Astrocyte (in vitro differentiated cells and primary cell): ENCODE measurements at places on chromosomes 6 and 20. TPM values are rescaled to one million over a fixed set of nuclear protein-coding genes. Genes with fewer than 3 reads are reported as not detected.

DNA sequence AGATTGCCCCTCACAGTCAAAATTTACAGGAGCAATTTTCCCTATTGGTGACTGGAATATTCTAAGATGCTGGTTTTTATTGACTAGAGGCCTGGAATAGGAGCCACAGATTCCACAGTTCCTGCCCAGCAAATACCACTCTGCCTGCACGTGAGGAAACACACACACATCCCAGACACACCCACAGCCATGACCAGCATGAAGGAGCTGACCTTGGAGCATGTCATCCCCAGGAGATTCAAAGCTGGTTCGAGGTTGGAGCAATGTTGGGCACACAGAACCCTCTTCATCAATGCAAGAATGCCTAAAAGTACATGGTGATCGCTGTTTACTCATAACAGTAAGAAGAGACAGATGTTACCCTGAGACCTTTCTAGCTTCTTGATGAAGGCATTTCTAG, 244.6 kb upstream of the FOXQ1 start:
- no peaks in the 10 kb centered on the region for H3K4me1 ChIP-seq
- no peaks in the 10 kb centered on the region for H3K36me3 ChIP-seq
- H3K4me3 ChIP-seq, result no peak overlapping the region
- H3K27ac ChIP-seq, result no peak overlapping the region
- H3K27me3 ChIP-seq, result peaks cover 20% of the 10 kb centered on the region

DNA sequence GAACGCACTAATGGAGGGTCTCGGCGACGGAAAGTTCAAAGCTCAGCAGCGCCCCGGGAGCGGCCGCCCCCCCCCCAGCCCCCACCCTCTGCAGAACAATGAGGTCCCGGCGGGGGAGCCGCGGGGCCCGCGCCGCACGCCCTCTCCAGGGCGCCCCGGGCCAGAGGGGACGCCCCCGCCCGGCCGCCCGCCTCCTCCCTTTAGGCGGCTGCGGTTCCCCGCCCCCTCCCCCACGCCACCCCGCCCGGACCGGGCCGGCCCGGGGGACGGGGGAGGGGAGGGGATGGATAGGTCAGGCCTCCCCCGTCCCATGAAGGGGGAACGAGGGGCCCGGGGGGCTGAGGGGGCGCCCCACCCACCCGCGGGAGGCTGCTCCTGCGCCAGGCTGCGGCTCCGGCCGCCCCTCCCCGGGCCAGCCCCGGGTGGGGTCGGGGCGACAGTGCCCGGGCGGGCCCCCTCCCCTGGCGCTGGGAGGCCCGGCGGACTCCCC, 1.5 kb downstream of the NOL4L start:
- no peak for DNase-seq
- H3K4me1 ChIP-seq, result no peaks in the 10 kb centered on the region
- H3K27ac ChIP-seq, result no peak overlapping the region
- no peaks in the 10 kb centered on the region for H3K36me3 ChIP-seq

DNA sequence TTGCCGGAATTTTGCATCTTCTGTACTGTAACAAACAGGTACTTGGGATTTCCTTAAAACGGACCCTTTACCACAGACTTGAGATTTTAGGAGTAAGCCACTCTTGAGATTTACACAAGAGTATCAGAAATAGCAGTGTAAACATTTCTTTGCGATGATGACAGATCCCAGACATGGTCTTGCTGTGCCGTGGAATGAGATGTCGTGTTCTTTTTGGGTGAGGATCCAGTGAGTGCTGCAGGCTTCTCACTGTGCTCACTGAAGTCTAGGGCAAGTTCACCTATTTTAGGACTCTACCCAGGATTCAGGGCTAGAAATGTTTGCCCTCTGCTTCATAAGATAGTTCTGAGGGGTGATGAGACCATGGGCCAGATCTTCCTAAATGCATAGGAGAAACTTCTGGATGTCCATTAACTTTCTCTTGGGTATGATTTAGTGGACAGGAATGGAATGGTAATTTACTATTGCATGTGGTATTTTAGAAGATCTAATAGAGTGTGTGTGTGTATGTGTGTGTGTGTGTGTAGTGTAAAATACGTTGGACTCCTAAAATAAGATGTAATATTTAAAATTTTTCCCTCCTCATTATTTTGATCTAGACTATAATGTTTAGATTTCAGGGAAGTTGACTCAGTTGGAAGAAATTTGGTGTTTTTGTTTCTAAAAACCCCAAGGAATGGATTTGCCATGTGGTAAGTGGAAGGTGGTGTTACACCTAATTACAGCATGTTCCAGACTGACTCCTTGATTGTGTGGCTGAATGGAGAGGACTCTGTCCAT, 8.5 kb downstream of the LRRC1 start:
- H3K36me3 ChIP-seq, result no peaks in the 10 kb centered on the region
- H3K27me3 ChIP-seq, result no peaks in the 10 kb centered on the region
- peak; percentile 56 for DNase-seq
- H3K27ac ChIP-seq, result no peak overlapping the region
- no peak overlapping the region for H3K4me3 ChIP-seq

- H3K27me3 ChIP-seq, result no peaks in the 10 kb centered on the region
- no peak overlapping the region for H3K27ac ChIP-seq
- no peaks in the 10 kb centered on the region for H3K4me1 ChIP-seq
- DNase-seq, result no peak
These were observed 21.7 kb downstream of the TMEM74B start for GRCh38 chr20:1163105-1163504.

DNA sequence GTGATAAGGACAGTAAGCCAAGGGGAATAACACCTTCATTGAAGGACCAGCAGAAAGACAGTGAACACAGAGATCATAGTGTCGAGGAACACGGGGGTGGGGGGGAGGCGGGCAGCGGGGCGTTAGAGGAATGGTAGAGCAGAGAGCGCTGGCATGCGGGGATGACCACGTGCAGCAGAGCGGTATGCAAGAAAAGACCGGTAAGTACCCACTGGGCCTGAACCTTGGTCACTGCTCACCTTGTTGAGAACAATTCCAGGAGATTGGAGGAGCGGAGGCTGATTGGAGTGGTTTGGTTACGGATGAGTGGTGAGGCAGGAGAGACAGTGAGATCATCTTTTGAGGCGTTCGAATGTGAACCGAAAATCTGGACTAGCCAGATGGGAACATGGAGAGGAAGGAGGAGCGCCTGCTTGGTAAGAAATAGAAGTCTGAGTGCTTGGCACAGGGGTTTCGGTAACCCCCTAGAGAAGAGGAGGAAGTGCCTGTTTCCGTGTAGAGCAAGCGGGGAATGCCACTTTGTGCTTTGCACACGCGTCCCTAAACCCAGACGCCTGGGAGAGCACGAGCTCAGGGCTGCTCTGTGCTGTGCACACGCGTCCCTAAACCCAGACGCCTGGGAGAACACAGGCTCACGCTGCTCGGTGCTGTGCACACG, 70.0 kb downstream of the FAM120B start:
- DNase-seq, result no peak
- no peaks in the 10 kb centered on the region for H3K27me3 ChIP-seq
- no peaks in the 10 kb centered on the region for H3K4me1 ChIP-seq

- no peak overlapping the region for H3K27ac ChIP-seq
- H3K27me3 ChIP-seq, result no peaks in the 10 kb centered on the region
- peaks cover 16% of the 10 kb centered on the region for H3K4me1 ChIP-seq
- no peaks in the 10 kb centered on the region for H3K36me3 ChIP-seq
These were observed 104.9 kb downstream of the GJA10 start for GRCh38 chr6:89999154-89999553.

DNA sequence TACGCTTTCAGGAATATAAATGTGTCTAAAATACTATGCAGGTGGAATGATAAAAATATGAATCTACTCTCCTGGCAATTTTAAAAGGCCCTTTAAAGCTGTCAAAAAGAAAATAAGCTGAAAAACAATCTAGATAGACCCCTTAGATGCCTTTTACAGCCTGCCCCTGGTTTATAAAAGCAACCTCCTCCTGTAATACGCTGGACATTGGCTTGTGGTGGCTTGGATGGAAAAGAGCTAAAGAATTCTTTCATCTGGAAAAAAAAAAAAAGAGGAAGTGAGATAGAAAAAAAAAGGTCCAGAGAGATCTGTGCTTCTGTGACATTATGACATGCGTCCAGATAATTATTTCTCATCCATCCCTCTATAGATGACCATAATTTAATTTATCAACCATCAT, 115.9 kb upstream of the NRSN1 start:
- no peaks in the 10 kb centered on the region for H3K27me3 ChIP-seq
- H3K36me3 ChIP-seq, result no peaks in the 10 kb centered on the region
- H3K4me1 ChIP-seq, result no peaks in the 10 kb centered on the region
- H3K4me3 ChIP-seq, result no peak overlapping the region
- DNase-seq, result no peak
- no peak overlapping the region for H3K27ac ChIP-seq

MYT1 gene
- total RNA-seq, result 0.17 TPM in 1 of 2 replicates, not detected in the other

DNA sequence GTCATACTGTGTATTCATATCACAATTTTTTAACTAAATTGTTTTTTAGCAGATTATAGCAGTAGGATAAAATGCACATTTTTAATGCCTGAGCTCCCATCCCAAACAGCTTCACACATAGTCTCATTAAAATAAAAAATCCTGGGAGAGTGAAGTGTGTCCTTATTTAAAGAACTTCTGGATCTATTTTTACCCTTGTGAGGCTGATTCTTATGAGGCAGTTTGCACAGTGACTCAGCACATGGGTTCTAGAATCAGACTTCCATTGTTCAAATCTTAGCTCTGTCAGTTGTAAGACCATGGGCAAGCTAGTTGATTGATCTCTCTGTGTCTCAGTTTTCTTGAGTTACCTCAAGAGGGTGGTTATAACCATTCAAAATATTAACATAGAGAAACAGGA, 72.3 kb downstream of the MACROD2 start:
- DNase-seq, result no peak
- no peak overlapping the region for H3K4me3 ChIP-seq
- no peaks in the 10 kb centered on the region for H3K36me3 ChIP-seq
- H3K27ac ChIP-seq, result no peak overlapping the region
- no peaks in the 10 kb centered on the region for H3K27me3 ChIP-seq

PRR18 gene
- total RNA-seq, result 0.14 TPM in 1 of 2 replicates, not detected in the other

GPX5 gene
- 4.3 and 6.6 TPM in 2 replicates for total RNA-seq

DNA sequence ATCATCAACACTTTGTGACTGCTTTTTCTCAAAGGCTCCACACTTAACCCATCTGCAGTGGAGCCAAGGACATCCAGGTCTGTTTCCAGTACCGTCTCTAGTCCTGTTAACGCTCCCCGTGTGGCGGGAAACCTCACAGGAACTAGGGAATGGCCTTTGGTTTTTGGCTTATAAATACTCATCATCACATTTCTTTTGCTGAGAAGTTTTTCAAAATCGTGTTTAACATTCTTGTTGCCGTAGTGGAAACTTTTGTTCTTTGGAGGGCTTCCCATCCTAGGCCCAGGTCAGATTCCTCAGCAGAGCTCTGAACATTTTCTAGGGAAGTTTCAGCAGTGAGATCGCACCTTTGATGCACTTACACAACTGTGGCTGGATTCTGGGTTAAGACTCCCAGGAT, 24.6 kb downstream of the DAAM2 start:
- H3K27ac ChIP-seq, result no peak overlapping the region
- peak; percentile 45 for DNase-seq
- H3K4me3 ChIP-seq, result no peak overlapping the region
- peaks cover 23% of the 10 kb centered on the region for H3K4me1 ChIP-seq

DNA sequence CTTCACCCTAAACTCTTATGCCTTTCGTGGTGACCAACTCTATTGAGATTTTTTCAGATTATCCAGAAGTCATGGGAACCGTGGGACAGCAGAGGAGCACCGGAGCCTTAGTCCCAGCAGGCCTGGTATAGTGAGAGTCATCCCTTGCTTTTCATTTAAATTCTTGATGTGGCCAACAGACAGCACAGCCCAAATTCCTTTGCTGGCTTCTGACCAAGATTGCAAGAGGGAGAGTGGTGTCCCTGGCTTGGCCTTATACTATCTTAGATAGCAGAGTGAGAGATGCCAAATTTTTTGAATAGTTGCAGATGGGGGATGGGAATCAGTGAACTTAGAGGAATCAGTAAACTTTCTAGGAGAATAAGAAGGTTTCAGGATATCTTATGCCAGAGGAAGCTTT, 7.8 kb downstream of the STX11 start:
- H3K27me3 ChIP-seq, result no peaks in the 10 kb centered on the region
- DNase-seq, result peak; percentile 92
- H3K27ac ChIP-seq, result no peak overlapping the region
- H3K4me1 ChIP-seq, result peaks cover 14% of the 10 kb centered on the region
- no peaks in the 10 kb centered on the region for H3K36me3 ChIP-seq
- H3K4me3 ChIP-seq, result no peak overlapping the region

- H3K27ac ChIP-seq, result no peak overlapping the region
- no peaks in the 10 kb centered on the region for H3K36me3 ChIP-seq
- peak overlapping the region; percentile 11 for H3K4me3 ChIP-seq
These were observed 17.6 kb upstream of the CDKN1A start for GRCh38 chr6:36660771-36661471.

KIAA0408 gene
- 17.5 and 19.6 TPM in 2 replicates for total RNA-seq

GRCh38 chr6:26197636-26197932, 110.4 kb downstream of the HFE start:
- no peaks in the 10 kb centered on the region for H3K27me3 ChIP-seq
- H3K4me3 ChIP-seq, result peak overlapping the region; percentile 93
- H3K27ac ChIP-seq, result peak overlapping the region; percentile 90
- no peak for DNase-seq
- H3K36me3 ChIP-seq, result no peaks in the 10 kb centered on the region

GRCh38 chr6:16591396-16592222, 169.7 kb downstream of the ATXN1 start:
- H3K27me3 ChIP-seq, result no peaks in the 10 kb centered on the region
- no peak overlapping the region for H3K4me3 ChIP-seq
- no peak for DNase-seq
- H3K27ac ChIP-seq, result no peak overlapping the region

DNA sequence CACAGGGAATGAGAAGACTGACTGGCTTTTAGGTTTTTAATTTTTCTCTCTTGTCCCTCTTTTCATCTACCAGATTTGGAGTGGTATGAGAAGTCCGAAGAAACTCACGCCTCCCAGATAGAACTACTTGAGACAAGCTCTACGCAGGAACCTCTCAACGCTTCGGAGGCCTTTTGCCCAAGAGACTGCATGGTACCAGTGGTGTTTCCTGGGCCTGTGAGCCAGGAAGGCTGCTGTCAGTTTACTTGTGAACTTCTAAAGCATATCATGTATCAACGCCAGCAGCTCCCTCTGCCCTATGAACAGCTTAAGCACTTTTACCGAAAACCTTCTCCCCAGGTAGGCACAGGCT, 644 bp downstream of the MAD2L1BP start:
- DNase-seq, result peak; percentile 3
- peak overlapping the region; percentile 84 for H3K27ac ChIP-seq
- H3K36me3 ChIP-seq, result peaks cover 14% of the 10 kb centered on the region
- H3K4me1 ChIP-seq, result peaks cover 7% of the 10 kb centered on the region

DNA sequence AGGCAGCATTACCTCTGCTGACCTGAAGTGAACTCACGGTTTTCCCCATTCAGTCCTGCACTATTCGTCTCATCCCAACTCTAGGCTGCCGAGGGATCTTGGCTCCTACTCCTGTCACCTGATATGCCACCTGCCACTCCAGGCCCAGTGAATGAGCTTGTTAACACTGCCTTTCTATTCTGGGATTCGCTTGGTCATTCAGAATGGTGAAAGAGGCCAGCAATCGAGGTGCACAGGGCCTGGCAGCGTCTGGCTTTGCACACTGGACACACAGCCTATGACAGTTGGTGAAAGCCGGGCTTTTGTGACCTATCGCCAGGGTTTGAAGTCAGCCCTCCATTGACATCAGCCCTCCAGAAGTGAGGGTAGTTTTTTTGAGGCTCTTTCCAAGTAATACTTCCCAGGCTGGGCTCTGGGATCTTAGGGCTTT, 59.3 kb upstream of the MYL9 start:
- DNase-seq, result no peak
- peaks cover 19% of the 10 kb centered on the region for H3K36me3 ChIP-seq
- H3K27me3 ChIP-seq, result no peaks in the 10 kb centered on the region
- H3K4me1 ChIP-seq, result peaks cover 41% of the 10 kb centered on the region
- H3K4me3 ChIP-seq, result no peak overlapping the region
